NCI-H2029 treated with DMSO at 0.1 percent for 48 hours (cell line): ENCODE measurements at places on chromosomes 13 and 19.

DNA sequence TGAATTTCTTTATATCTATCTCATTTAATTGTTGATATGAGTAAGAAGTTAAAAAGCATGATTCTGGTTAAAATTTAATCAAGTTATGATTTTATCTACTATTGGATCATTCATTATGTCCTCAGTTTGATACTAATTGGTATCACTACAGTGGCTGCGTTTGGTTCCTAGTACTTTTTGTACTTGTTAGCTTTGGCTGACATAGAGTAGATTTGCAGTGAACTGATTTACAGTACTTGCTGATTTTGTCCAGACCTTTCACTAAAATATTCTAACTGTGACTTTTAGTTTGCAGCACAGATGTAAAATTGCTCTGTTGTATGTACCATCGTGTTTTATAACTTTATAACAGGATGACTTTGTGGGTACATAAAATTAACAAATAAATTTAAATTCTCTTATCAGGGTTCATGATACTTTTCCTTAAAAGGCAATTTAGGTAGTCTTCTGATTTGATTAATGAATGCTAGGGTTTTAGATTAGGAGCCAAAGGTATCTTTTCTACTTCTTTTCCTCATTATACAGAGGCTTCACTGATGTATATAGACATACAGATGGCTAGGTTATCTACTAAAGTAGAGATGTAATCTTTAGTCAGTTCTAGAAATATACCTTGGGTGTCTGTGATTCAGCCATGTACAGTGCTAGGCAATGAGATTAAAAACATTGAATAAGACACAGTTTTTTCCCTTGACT lies 8.7 kb downstream of the UCHL3 start:
- no peak for DNase-seq

DNA sequence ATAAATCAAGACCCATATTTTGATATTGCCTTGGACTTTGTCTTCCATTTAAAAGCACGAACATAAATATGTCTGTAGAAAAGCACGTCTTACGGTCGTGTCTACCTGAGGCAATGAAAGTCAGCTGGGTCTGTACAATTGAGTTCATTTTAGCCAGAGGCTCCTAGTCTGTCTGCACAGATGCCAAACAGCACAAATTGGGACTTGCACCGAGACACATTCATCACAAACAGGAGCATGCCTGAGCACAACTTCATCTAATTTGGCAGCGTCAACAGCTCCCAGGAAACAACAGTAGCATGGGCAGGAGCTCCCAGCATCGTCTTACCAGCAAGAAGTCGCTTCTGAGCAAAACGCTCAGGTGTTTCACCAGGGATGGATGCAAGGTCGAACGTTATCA lies 687.0 kb downstream of the EFNB2 start:
- no peak for DNase-seq

GRCh38 chr13:32728327-32728726 lies 142.1 kb downstream of the PDS5B start:
- DNase-seq: no peak

- DNase-seq: no peak
Measured at GRCh38 chr13:94956417-94957110, 244.2 kb upstream of the SOX21 start.

DNA sequence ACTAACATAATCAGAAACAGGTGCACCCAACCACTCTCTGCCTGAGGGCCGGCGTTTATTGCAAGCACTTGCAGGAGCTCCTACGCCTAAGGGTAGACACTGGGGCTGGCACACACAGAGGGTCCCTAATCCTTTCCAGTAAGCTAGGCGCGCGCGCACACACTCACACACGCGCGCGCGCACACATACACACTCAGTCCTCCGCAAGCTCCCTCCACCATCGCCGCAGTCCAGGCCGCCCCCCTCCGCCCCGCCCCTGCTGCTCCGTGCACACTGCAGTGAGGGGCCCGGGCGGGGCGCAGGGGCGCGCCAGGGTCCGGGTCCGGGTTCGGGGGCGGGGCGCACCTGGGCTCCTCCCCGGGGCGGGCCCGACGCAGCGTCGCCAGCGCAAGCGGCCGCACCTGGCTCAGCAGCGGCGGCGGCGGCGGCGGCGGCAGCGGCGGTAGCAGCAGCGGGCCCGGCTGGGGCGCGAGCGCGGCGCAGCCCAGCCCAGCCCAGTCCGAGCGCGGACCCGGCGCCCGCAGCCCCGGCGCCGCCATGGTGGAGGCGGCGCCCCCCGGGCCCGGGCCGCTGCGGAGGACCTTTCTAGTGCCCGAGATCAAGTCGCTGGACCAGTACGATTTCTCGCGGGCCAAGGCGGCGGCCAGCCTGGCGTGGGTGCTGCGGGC lies at the start of gene CAMSAP3:
CAMSAP3 (plus strand) TSS at position 398 of the 668 bp plus-strand sequence; CDS start at position 538, 140 bp downstream.
- peak; percentile 24 for DNase-seq
